ENCODE measurements at places on chromosomes 3 and 15. TPM values are rescaled to one million over a fixed set of nuclear protein-coding genes. Genes with fewer than 3 reads are reported as not detected.

The GPR160 gene
- 24.6 TPM for polyA plus RNA-seq

The ANKDD1A gene
- polyA plus RNA-seq, result 7.8 TPM

The EPHB3 gene
- 25.4 TPM for polyA plus RNA-seq

The ZBTB38 gene
- 51.9 TPM for polyA plus RNA-seq

The BAHD1 gene
- polyA plus RNA-seq, result 28.5 TPM

The GOLGA6D gene
- polyA plus RNA-seq, result 0.38 TPM

- peak; percentile 48 for DNase-seq
Observed at GRCh38 chr15:95295896-95296625, 1034.4 kb upstream of the NR2F2 start.

- no peak for DNase-seq
Observed at GRCh38 chr3:106329521-106329920, 460.7 kb upstream of the CBLB start.

DNA sequence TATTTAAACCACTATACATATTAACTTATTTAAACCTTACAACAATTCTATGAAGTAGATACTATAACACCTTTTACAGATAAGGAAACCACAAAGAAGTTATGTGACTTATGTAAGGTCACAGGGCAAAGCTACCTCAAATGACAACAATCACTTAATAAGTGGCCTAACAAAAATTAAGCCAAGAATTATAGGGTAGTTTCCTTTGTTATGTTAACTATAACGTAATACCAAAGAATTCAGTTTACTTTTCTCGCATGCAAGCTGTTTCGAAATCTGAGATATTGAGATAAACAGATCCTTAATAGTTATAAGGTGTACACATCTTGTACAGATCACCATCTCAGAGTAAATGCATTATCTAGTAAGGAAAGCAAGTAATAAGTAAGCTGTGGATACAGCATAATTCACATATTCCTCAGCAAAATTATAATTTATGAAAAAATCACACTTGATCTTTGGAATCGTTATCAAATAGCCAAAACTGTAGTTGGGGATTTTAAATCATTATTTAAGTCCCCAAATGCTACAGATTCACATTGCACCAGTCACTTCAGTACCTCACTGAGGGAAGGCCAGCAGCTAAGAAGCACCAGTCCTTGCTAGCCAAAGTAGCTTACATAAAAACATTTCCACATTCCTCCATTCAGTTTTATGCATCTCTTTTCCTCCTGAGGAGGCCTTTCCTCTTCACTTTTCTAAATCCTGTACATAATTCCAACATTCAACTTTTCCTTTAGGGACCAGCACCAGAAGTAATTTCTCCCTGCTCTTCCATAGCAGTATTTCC, 226.8 kb downstream of the TBC1D5 start:
- DNase-seq, result no peak

GRCh38 chr3:196835086-196835485, 32.6 kb upstream of the SENP5 start:
- peak; percentile 40 for DNase-seq

GRCh38 chr15:35956056-35956455, 410.1 kb upstream of the DPH6 start:
- no peak for DNase-seq

DNA sequence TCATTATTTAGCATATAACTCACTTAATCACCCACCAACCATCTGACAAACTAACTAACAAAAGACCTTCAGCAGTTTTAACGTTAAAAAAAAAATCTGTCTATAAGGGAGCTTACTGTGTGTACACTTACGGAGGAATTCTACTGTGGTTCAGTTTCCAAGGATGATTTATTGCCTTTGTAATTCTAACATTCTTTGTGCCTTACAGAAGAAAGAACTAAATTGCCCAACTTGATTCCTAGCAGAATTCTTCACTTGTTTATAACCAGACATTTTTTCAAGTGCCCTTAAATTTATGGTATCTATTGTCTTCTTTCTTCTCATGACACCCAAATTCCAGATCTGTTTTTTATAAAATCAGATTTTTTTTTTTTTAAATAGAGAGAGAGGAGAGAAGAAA, 119.7 kb upstream of the IGSF10 start:
- DNase-seq, result peak; percentile 65

GRCh38 chr15:56028430-56028829, 35.0 kb upstream of the NEDD4 start:
- no peak for DNase-seq

GRCh38 chr3:52532838-52533622, 627 bp downstream of the NT5DC2 start:
- DNase-seq, result peak; percentile 37

- no peak for DNase-seq
Observed at GRCh38 chr3:127694467-127695215, 21.9 kb downstream of the ABTB1 start.

DNA sequence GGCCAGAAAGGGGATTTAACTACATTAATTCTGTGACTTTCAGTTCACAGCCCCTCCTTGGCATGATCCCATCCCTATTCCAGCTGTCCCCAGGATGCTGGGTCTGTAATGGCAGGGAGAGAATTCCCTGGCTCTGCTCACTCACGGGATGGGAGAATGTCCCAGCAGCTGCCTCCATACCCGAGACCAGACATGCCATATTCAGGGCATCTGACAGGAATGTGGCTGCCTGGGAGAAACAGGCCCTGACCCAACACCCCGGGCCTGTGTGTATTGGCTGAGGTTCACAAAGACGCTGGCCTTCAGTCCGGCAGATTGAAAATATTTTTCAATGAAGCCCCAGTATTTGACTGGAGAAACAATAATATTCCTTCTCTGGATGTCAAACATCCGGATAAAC, 83.6 kb upstream of the SMAD3 start:
- DNase-seq, result no peak

Data from renal pelvis (tissue), 12 donors.